Amniotic stem cell (primary cell): ENCODE measurements at places on chromosomes 3 and 15.
A peak's percentile ranks its signal among the peaks of the same experiment; 100 is the strongest.

- no peak for DNase-seq
These were observed 117.5 kb downstream of the EDEM1 start for GRCh38 chr3:5304789-5305683.

GRCh38 chr3:47890126-47890827, 87.3 kb downstream of the DHX30 start:
- DNase-seq: no peak

- no peak for DNase-seq
These were observed 108.8 kb downstream of the XXYLT1 start for GRCh38 chr3:195162033-195162669.

- DNase-seq: no peak
These were observed 184.1 kb downstream of the LPP start for GRCh38 chr3:188338086-188338485.

- DNase-seq: no peak
These were observed 84.8 kb upstream of the LRIG1 start for GRCh38 chr3:66585520-66586095.

- no peak for DNase-seq
These were observed 68.3 kb downstream of the SMAD3 start for GRCh38 chr15:67133738-67134066.

DNA sequence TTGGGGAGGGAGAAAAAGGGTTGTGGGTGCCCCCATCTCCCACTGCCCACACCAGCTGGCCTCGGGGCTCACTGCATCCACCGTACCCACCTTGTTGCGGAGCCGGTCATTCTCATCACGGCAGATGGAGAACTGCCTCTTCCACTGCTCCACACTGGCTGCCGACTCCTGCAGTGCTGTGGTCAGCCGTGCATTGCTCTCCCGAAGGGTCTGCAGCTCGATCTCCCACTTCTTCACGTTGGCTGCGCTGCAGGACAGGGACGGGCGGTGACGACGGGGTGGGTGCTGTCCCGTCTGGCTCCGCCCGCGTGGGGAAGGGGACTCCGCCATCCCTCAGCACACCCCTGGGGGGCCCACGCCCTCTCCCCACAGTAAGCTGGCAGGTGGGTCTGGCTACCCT, 45.1 kb downstream of the WHAMM start:
- no peak for DNase-seq

GRCh38 chr3:182436547-182436946, 356.8 kb upstream of the ATP11B start:
- no peak for DNase-seq

DNA sequence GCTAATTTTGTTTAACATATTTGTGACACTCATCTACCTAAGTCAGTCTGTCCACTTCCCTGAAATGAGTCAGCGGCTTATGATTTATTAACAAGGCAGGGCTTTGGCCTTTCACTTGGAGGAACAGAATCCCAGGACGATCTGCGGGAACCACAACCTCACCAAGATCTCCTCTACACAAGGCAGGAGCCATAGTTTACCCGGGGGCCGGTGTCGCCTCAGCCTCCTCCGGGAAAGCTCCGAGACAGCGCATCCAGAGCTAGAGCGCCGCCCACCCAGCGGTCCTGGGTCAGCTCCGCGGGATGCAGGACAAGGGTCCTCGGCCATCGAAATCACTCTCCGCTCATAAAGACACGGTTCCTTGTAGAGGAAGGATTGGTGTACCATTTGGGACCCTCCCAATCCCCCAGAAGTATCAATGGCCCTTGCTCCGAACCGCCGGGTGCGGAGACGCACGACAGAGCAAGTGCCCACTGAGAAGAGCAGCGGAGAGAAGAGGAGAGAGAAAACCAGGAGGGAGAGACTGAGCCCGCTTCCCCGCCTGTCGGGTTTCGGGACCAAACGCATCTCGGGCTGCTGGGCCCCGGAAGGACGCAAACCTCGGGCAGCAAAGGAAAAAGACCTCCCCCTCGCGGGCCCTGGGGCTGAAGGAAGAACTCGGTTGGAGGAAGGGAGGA, 13.1 kb upstream of the ALCAM start:
- no peak for DNase-seq

GRCh38 chr3:66395635-66396034, 105.2 kb downstream of the LRIG1 start:
- DNase-seq: no peak

- DNase-seq: no peak
These were observed 32.7 kb downstream of the UBXN7 start for GRCh38 chr3:196399485-196399945.

- DNase-seq: peak; percentile 5
These were observed 44.2 kb downstream of the ZMAT3 start for GRCh38 chr3:179027326-179027900.

GRCh38 chr3:133401374-133402135, 1.7 kb downstream of the BFSP2 start:
- DNase-seq: no peak

GRCh38 chr3:45092132-45093031, 53.8 kb downstream of the CDCP1 start:
- no peak for DNase-seq

DNA sequence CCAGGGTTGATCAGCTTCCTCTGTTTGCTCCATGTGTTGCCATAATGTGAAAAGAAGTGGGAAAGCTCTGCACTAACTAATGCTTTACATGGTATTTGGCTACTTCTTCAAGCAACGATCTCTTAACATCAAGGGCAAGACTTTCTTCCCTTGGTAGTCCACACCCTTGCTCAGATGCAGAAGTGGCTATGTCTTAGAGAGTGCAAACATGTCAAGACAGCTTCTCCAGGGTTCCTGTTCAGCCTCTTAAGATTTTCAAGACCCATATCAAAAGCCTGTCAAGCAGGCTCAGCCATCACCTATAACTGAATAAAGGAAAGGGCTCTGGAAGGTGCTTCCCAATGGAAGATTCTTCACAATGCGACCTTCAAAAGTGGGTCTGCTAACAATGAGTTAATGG, 64.8 kb upstream of the CSTA start:
- no peak for DNase-seq

DNA sequence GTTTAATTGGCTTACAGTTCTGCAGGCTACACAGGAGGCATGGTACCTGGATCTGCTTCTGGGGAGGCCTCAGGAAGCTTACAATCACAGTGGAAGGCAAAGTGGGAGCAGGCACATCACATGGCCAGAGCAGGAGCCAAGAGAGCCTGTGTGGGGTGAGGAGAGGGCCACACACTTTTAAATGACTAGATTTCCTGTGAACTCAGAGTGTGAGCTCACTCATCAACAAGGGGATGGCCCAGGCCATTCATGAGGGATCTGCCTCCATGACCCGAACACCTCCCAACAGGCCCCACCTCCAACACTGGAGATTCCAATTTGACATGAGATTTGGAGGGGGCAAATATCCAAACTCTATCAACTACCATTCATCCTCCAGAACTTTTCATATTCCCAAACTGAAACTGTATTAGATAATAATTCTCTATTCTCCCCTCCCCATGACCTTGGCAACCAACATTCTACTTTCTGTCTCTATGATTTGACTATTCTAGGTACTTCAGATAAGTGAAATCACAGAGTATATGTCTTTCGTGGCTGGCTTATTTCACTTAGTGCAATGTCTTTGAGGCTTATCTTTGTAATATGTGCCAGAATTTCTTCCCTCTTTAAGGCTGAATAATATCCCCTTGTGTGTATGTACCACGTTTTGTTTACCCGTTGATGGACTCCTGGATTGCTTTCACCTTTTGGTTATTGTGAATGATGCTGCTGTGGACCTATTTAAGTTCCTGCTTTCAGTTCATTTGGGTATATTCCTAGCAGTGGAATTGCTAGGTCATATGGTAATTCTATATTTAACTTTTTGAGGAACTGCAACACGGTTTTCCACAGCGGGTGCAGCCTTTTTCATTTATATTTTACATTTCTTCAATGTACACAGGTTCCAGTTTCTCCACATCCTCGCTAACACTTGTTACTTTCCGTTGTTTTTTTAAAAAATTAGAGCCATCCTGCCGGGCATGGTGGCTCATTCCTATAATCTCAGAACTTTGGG, 43.8 kb downstream of the TKT start:
- DNase-seq: no peak

DNA sequence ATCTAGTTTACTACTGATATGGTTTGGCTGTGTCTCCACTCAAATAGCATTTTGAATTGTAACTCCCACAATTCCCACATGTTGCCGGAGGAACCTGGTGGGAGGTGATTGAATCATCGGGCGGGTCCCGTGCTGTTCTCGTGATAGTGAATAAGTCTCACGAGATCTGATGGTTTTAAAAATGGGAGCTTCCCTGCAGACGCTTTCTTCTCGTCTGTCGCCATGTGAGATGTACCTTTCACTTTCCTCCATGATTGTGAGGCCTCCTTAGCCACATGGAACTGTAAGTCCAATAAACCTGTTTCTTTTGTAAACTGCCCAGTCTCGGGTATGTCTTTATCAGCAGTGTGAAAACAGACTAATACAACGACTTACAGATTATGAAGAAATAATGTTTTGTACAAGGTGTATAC, 35.6 kb upstream of the PYDC2 start:
- DNase-seq: no peak

DNA sequence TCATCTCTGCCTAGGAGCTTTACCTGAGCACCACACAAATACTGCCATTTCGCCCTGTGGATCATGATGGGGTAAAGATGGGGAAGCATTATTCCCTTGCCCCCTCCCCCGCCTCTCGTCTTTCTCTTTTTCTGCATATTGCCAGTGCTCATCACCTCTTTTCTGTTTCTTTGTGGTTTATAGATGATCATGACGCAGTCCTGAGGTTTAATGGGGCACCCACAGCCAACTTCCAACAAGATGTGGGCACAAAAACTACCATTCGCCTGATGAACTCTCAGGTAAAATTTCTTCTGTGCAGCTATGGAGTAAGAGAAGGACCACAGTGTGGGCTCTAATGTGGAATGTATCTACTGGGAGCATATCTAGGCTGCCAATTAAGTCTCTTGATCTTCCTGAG, 88.2 kb downstream of the RPL39L start:
- no peak for DNase-seq

- DNase-seq: no peak
These were observed 83.8 kb downstream of the PRICKLE2 start for GRCh38 chr3:64141476-64141875.

- DNase-seq: no peak
These were observed 7.7 kb downstream of the SUCLG2 start for GRCh38 chr3:67646586-67647234.

DNA sequence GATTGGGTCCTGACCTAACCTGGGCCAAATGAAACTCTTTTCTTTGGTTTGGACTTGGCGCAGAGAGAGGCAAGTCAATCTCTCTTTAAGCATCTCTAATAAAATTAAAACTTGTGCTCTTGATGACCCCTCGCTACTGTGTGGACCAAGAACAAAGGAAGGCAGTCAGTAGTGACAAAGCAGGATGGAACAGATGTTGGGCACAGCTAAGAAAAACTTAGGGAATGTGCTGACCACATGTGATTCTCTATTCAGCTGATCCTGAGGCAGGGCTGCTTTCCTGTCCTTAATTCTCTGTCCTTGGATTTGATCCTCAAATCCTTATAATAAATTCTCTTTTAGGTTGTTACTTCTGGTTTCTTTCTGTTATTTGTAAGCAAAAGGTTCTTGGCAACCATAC, 259.9 kb downstream of the ZIC1 start:
- DNase-seq: no peak

DNA sequence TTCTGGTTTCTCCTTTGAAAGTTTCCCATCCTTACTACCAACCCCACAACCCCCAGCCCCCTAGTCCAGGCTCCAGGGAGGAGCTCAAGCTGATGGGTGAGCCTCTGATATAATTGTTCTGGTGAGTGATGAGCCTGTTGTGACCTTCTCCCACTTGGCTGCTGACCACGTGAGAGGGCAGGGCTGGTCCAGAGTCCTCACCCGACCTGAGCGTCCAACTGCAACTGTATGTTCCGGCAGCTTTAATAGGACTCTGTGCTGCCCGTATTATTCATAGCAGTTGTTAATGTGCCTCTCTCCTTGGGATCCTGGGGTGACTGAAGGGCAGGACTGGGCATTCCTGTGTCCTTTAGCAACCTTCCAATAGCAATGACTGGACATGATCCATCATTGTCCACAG, 56.2 kb downstream of the B3GNT5 start:
- no peak for DNase-seq

GRCh38 chr3:176872771-176873209, 324.5 kb downstream of the TBL1XR1 start:
- DNase-seq: peak; percentile 27

DNA sequence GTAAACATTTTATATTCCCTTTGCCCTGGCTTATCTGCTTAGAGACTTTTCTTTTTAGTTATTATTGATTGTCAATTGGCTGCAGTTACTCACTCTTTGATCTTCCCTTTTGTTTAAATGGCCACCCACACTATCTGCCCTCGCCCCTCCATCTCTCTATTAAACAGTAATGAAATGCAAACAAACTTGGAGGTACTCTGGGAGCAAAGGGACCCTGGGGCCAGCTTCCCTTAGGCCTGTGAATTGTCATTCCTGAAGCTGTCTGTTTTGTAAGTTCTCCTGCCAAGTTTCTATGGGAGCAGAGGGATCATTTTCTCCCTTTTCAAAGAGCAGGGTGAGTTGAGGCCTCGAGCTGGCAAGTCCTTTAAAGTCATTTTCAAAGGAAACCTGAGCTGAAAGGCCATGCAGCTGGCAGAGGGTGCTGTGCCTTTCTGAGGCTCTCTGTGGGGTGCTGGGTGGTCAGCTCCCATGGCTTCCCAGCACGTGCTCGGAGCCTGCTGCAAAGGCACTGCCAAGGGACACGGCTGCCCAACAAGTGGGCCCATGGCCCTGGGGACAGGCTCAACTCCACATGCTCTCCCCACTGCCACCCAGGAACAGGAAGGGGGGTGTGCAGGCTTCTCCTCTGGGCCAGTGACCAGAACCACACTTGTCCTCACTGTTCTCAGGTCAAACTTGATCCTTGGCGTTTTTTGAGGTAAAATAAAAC, 17.4 kb upstream of the RTP2 start:
- no peak for DNase-seq

GRCh38 chr3:195701042-195701915, 19.5 kb upstream of the MUC20 start:
- DNase-seq: no peak

DNA sequence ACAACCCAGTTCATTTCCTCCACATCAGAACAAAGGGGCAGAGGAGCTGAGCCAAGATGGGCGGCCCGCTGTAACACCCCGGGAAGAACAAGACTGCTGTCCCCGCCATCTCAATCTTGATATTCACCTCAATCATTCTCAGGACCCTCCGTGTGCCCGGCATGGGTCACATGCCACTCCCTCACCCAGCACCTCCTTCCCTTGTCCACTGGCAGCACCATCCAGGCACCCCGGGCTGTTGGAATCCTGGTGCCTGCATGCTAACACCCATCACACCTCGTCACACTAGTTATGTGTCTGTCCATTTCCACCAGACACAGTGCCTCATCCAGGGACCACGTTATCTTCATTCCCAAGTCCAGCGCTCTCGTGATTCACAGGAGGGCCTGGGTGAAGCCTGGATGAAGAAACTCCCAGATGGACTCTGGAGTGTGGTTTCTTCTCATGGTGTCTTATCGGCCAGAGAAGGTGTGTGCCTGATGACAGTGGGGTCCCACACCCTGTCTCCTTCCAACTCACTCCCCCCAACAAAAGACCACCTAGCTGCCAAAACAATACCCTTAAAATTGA, 16.7 kb downstream of the MEGF11 start:
- DNase-seq: no peak
